Amniotic epithelial cell (primary cell): ENCODE measurements at places on chromosomes 1 and 21.

DNA sequence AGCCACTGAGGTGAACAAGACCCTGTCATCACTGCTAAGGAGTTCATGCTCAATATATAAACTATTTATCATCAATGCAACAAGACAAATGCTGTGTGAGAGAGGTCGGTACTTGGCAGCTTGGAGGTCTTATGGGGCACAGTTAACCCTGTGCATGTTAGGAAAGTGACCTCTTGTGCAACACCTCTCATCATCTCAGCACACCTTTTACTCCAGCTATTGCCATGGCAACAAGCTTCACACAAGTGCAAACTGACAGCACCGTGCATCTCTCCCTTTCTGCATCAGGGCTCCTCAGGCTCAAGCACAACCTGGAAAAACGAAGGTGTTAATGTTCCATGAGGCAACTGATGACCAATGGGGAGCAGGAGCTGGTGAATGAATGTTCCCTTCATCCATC is 14.7 kb upstream of the MYSM1 start:
- DNase-seq, result no peak

DNA sequence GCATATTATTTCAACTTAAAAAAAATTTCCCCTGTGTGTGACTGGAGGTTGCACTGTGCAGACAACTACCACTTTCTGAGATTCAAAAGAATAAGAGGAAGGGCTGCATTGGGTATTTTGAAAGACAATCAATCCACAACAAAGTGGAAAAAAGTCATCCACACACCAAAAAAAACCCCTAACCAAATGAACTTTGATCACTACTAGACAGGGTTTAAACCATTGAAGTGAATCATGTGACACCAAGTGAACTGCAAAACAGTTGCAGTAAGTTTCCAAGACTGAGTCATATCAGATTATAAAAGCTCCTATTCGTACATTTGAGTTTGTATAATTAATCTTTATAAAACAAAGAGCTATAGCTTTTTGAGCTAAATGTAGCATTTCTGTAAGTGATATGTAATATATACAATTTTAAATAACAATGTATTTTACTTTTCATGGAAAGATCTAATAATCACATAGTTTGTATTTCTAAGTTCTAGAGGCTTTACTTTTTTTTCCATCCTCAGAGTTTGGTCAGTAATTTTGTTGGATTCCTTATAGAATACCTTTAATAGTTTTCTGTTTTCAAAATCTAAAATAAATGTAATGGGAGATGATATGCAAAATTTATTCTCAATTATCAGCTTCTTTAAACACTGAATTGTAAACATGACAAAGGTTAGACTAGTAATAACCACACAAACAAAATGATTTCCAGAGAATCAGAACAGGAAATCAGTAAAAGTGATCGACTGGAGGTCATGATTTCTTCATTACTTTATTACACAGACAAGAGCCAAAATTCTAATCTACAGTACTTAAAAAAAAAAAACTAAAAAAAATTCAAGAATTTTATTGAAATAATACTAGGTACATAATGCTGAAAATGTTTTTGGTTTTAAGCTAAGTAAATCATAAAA is 50.5 kb upstream of the GFI1 start:
- DNase-seq, result peak; percentile 66

DNA sequence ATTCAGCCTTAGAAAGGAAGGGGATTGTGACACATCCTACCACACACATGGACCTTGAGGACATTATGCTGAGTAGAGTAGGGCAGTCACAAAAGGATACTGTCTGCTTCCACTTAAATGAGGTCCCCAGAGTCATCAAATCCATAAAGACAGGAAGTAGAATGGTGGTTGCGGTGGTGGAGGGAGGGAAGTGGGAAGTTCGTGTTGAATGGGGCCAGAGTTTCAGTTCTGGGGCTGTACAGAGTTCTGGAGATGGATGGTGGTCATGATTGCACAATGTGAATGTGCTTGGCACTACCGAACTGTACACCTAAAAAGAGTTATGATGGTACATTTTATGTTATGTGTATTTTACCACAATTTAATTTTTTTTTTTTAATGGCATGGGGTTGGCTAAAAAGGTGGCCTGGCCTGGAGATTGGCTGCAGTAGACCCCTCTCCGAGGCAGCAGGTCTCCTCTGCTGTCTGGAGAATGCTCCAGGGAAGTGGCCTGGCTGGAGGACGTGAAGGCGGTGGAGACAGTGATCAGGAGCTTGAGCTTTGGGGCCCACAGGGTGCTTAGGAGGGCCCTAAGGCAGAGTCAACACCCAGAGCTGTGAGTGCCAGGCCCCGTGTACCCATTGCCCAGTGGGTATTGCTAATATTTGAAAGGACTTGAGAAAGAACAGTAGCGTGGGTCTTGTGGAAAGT is 30.4 kb downstream of the IFNGR2 start:
- DNase-seq, result peak; percentile 40

DNA sequence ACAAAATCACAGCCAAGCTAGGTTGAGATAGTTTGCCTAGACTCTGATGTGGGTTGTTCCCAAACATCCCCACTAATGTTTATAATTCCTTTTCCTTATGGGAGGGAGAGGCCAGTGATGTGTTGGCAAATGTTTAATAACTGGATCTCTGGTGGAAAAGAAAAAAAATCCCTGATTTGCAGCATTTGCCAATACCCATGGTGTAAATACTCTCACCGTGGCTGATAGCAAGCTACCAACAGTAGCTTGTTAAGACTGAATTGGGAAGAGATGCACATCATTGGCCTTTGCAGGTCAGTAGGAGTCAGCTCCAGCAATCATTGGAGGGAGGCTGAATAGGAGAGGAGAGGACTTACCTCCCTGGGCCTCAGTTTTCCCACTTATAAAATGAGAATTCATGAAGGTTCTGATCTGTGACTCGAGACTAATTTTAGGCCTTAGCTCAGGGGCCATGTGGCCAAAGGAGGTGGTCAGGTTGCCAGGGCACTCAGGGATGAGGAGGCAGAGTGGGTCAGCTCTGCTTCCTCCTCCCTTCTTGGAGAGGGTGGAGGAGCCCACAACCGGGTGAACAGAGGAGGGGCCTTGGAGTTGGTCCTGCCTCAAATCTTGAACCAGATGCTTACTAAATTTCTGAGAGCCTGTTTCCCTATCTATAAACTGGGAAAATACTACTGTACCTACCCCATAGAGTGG is 20.0 kb upstream of the SCMH1 start:
- no peak for DNase-seq

DNA sequence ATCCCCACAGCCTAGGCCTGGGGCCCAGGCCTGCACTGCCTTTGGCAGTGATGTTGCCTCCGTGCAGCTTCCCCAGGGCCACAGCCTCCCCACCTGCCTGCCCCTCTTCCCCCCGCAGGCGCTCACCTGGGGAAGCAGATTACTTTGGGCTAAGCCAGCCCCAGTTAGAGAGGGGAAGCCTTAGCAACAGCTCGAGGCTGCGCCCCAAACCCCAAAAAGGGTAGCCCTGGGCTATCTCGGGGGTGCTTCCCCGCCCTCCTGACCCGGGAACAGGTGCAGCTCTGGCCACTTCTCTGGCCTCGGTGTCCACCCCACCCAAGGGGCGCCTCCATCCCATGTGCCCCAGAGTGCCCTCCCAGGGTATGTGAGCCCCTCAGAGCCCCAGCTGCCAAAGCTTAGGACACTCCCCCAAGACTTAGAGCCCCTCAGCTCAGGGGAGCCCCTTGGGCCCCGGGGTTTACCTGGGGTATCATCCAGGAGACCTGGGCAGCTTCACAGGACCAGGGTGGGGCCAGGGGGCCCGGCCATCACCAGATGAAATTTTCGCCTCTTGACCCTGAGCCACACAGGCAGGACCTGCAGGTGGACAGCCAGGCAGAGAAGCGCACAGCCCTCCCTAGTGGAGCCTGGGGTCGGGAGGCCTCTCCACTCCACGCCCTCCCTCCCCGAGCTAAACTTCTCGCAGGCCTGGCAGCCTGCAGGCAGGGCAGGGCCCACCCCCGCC is 3.3 kb upstream of the TTC34 start:
- no peak for DNase-seq

GRCh38 chr1:3003941-3004270 is 17.4 kb upstream of the ACTRT2 start:
- DNase-seq, result no peak

DNA sequence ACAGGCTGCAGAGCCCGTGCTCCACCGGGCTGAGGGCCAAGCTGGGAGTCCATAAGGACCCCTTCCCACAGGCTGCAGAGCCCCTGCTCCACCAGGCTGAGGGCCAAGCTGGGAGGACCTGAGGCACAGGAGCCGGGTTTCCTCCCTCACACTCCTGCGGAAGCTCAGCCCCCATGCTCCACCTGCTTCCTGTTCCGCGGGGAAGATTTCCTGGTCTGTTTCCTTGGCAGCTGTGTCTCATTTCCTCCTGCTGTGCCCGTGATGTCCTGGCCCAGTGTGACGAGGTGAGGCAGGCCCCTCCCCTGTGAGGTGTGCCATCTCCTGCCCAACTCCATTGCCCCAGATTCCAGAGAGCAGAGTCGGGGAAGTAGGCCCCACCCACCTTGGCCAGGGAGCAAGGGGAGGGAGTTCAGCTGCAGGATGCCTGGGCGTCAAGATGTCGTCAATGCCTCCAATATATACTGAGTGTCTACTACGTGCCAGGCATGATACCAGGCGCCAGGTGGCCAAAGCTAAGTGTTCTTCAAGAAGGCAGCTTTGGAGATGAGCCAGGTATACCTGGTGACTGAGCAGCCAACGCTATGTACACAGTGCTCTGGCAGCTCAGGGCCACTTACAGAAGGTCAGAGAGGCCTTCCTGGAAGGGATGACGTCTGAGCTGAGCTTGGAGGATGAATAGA is 58.8 kb downstream of the NAV1 start:
- no peak for DNase-seq

- DNase-seq, result no peak
Observed at GRCh38 chr21:36162631-36163030, 6.0 kb downstream of the DOP1B start.

DNA sequence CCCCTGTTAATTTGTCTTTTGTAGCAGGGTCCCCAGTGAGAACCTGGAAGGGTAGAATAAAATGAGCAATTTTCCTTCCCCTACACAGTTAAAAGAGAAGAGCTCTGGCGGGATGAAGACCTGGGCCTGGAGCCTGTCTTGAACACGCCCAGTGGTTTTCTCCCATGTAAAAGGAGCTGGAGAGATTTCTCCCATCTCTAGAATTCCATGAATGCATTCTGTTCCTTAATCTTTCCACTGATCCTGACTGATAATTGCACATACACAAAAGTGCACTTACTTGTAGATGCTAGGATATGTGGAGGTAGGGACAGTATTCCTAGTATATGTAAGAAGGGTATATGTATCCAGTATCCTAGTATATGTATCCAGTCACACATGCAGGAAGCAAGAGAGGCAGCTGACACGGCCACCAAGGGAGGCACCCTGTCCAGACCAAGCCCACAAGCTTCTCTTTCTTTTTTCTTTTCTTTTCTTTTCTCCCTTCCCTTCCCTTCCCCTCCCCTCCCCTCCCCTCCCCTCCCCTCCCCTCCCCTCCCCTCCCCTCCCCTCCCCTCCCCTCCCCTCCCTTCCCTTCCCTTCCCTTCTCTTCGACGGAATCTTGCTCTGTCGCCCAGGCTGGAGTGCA is 11.9 kb upstream of the PKNOX1 start:
- peak; percentile 29 for DNase-seq

GRCh38 chr1:47635597-47635996 is 197.8 kb downstream of the FOXD2 start:
- peak; percentile 3 for DNase-seq

- no peak for DNase-seq
Observed at GRCh38 chr1:199913318-199913717, 114.2 kb upstream of the NR5A2 start.

GRCh38 chr1:76254104-76255030 is 179.8 kb downstream of the ST6GALNAC3 start:
- DNase-seq, result no peak

DNA sequence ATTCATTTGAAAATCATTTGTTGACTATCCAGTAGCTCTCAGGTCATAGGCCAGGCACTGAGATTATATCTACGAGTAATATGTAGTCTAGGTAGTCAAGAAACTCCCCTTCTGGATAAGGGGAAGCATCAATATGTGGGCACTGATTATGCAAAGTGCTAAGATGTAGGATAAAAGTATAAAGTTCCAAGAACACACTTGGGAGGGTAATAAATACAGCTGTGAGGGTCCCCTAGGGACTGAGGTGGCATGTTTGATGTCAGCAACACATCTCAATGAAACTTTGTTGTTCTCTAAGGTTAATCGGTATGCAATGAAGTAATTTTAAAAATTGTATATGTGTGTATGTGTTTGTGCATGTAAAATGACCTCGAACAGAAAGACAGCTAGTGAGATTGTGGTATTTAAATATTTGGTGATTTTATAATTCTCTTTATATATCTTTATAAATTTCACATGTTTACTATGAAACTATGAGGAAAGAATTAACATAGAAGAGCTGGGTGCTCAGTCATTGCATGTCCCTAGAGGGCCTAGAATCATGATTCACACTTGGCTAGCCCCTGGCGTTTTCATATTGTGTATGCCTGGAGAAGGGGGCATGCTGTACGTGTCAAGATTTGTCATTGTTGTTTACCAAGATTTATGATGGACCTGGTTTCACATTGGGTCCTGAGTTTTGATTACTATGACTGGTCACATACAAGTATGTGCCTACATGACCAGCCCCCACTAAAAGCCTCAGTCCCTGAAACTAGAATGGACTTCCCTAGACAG is 140.1 kb upstream of the DUSP10 start:
- DNase-seq, result no peak

- DNase-seq, result peak; percentile 81
Observed at GRCh38 chr1:31327381-31327780, 30.5 kb downstream of the ZCCHC17 start.

- no peak for DNase-seq
Observed at GRCh38 chr1:179318491-179318890, 24.9 kb downstream of the SOAT1 start.

GRCh38 chr1:91684481-91685196 is 184.0 kb downstream of the CDC7 start:
- DNase-seq, result peak; percentile 54

- DNase-seq, result no peak
Observed at GRCh38 chr1:42847721-42848460, 1.5 kb downstream of the ZNF691 start.

DNA sequence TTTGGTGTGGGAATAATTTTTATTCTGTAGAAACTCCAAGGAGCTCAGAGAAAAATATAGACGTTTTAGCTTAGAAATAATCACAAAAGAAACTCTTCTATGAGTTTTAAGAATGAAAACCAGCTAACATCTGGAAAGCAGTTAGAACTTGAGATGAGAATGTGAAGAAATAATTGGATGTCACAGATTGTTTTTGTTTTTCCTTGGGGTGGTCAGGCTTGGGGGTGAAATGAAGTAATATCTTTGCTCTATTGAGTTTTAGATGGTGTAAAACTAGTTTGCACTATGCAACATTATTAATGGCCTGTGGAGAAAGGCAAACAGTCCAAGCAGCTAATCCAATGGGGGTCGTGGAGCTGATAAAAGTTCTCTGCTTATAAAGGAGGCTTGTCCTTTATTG is 101.2 kb downstream of the FMN2 start:
- DNase-seq, result no peak

GRCh38 chr1:116179964-116180363 is 68.8 kb downstream of the MAB21L3 start:
- DNase-seq, result no peak

- no peak for DNase-seq
Observed at GRCh38 chr1:89287181-89288050, 14.8 kb upstream of the GBP5 start.
